Thoracic aorta (tissue), 2 donors: ENCODE measurements at places on chromosomes 3 and 15. TPM values are rescaled to one million over a fixed set of nuclear protein-coding genes. Genes with fewer than 3 reads are reported as not detected.

- no peak for DNase-seq
Measured at GRCh38 chr3:41202075-41202833, 2.9 kb downstream of the CTNNB1 start.

The ABHD10 gene
- total RNA-seq = 13.2 TPM

GRCh38 chr15:29400701-29401100, 131.1 kb upstream of the NSMCE3 start:
- no peak for DNase-seq

The CHDH gene
- total RNA-seq = 8.4 TPM

The MAGI1 gene
- total RNA-seq = 48.2 TPM

DNA sequence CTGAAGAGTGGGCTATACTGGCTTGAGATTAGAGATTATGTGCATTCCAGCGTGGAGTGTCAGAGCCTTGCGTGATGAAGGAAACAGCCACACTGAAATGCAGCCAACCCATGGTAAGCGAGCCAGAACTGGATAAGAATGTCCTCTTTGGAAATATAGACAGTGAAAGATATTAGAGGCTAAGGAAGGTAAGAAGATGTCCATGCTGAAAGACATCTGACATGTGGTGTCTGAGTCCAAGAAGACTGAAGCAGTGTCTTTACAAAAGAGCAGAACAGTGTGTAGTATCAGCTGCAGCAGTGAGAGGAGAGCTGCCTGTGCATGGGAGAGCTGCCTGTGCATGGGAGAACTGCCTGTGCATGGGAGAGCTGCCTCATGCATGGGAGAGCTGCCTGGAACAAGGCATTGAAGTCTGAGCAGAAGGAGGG, 672.2 kb downstream of the DIPK2A start:
- DNase-seq = no peak

DNA sequence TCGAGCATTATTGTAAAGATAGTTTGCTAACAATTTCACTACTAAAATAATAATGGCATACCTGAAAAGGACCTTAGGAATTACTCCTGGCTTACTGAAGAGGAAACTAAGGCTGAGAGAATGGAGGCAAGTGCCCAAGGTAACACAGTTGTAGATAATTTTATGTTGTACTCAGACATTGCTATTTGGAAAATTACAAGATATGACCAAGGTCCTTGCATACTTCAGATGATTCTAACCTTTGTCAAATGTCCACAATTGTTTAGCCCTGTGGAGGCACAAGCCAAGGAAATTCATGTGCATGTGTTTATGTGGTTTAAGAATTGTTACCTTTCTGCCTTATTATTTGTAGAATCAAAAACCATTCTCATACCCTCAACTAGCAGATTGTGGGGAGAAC, 105.7 kb downstream of the TUSC7 start:
- no peak for DNase-seq

The CRYGS gene
- total RNA-seq = 3.7 TPM

DNA sequence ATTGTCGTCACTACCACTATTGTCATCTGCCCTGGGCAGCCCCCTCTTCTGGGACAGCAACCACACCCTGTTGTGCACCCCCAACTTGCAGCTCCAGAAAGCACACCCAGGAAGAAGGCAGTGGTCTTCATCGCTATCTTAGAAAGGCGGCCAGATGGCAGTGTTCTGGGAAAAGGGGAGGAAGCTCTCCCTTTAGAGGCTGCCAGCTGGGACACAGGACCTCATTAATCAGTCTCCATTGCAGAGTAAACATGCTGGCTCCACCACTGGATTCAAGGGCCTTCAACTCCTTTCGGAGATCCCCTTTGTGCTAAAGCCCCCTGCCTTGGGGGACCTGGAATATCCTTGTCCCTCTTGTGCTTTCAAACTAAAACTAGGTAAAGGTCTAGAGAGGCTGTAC, 199.3 kb upstream of the LINGO1 start:
- DNase-seq = no peak

DNA sequence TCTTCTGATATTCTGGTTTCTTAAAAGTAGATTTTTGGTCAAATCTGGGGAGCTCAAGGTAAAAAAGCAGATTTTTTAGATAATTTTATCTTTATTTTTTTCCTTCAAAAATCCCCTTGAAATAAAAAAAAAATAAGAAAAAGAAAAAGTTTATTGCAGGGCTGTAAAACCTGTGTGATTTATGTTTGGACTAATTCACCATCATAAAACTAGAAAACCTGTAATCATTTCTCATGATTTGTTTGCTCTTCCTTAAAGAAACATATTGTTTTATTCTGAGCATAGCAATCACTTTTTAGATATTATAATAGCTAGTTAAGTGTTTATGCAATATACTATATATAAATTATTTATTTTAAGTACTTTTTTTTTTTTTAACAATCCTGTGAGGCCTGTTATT, 68.0 kb downstream of the NEO1 start:
- no peak for DNase-seq

The FHIT gene
- total RNA-seq = 2.0 TPM

DNA sequence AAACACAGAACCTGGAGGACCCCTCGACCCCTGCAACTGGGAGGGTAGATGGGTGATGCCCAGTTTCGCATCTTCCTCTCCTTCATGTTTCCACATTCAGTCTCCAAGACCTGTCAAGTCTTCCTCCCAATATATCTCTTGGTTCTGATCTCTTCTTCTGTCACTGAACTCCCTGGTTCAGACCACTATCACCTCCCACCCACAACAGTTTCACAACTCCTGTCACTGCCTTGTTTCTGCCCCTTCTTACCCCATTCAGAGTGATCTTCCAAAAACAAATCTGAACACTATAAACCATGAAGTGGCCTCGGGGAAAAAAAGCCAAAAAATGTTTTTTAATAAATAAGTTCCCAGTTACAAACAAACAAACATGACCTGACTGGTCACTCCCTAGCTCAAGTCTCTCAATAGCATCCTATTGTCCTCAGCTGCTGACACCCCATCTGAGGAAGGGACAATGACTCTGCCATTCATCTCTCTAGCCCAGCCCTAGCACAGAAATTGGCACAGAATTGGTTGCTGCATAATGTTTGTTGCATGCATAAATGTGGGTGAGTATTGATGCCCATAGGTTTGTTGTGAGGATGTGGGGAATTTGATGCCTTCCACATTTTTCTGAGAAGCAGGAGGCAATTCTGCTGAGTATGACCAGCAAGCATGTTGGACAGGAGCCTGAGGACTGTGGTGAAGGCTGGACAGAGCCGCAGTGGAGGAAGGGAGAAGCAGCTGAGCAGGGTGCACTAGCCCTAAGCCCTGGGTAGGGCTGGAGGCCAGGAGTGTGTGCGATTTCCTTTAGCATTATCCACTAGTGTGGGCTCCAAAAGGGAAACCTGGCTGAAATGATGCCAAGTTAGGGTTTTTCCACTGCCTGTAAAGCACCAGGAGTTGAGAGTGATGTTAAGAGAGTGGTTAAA, 12.2 kb upstream of the XYLB start:
- no peak for DNase-seq

GRCh38 chr3:127676456-127676855, 3.7 kb downstream of the ABTB1 start:
- DNase-seq = no peak

GRCh38 chr3:121096953-121097352, 188.9 kb downstream of the STXBP5L start:
- DNase-seq = no peak

- DNase-seq = no peak
Measured at GRCh38 chr3:11300970-11301369, 28.8 kb downstream of the ATG7 start.

DNA sequence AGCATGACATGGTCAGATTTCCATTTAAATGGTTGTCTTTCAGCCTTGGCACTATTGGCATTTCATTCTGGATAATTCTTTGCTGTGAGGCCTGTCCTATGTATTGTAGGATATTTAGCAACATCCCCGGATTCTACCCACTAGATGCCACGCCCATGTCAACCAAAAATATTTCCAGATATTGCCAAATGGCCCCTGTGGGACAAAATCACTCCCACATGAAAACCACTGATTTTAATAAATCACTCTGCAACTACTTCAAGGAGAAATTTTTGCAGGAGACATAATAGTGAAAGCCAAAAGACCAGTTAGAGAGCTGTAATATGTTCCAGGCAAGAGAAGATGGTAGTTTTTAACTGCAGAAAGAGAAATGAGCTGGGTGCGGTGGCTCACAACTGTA, 55.9 kb upstream of the RARB start:
- no peak for DNase-seq

DNA sequence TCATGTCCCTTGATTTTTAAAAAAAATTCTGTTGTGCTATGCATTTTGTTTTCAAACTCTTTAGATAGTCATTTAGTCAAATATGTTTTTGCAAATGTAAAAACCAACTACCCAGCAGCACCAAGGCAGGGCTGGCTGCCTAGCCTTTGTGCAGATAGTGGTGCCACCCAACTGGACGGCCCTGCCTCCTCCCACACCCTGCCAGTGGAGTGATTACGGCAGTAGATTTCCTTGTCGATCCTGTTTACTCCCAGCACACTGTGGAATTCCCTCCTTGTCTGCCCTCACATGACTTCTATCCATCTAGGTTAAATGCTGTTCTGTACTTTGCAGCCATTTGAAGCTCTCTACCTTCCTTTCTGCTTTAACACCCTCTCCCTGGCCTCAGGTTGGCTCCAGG, 79.4 kb upstream of the PLXNA1 start:
- no peak for DNase-seq

The TMEM158 gene
- 2.2 TPM for total RNA-seq

GRCh38 chr3:193134856-193135255, 106.2 kb upstream of the PLAAT1 start:
- no peak for DNase-seq

DNA sequence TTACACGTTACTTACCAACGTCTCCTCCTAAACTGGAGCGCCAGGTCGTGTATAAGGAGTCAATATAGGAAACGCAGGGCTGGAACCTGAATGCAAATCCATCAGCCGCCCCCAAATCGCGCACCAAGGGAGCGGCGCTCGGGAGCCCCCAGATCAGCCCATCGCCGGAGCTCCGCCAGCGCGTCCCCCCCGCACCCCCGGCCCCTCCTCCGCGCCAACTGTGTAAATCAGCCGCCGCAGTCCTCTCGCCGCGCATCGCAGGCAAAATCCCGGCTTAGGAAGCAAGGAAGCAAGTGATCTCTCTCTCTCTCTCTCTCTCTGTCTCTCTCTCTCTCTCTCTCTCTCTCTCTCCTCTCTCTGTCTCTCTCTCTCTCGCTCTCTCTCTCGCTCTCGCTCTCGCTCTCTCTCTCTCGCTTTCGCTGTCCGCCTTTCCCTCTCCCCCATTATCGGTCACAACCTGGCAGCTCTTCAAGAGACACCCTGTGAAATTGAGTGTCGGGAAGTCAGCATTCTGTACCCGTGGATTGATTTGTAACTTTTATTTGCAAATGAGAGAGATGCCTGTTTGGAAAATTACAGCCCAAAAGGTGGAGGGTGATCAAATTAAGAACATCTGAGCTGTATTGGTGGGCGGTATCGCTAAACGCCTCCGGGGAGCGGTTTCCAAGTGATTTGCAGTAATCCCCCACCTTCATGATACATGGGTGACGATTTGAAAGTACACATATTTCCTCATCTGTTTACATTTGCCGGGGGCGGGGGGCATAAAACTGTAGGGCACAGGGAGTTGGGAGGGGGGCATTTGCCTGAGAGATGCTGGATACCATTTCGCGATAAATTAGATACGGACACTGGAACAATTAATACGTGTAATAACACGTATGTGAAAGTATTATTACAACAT, 645 bp upstream of the SLITRK3 start:
- DNase-seq = no peak

DNA sequence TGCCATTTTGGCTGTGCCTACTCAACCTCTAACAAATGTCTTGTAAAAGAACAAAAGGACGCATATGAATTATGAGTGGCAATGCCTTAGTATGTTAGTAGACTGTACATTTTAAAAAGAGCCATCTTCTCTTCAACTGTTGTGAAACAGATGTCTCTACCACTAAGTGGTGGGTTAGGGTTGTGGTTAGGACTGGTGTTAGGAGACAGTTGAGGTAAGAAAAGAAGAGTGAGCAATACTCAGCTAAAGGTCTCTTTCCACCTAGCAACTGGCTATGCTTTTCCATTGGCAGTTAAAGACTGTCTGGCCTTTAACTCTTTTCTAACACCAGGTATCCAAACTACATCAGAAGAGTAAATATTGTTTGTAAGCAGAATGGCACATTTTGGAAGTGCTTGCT, 221.7 kb upstream of the TBC1D5 start:
- DNase-seq = no peak

GRCh38 chr3:59540241-59540640, 490.4 kb upstream of the CFAP20DC start:
- DNase-seq = no peak
